Activated T-cell treated with anti-CD3 and anti-CD28 coated beads, Interleukin-2, amount 50 U/mL, for 48 hours (primary cell): ENCODE measurements at places on chromosomes 6 and 20.

GRCh38 chr6:136582711-136583471 lies 32.7 kb upstream of the MAP7 start:
- no peak for DNase-seq

DNA sequence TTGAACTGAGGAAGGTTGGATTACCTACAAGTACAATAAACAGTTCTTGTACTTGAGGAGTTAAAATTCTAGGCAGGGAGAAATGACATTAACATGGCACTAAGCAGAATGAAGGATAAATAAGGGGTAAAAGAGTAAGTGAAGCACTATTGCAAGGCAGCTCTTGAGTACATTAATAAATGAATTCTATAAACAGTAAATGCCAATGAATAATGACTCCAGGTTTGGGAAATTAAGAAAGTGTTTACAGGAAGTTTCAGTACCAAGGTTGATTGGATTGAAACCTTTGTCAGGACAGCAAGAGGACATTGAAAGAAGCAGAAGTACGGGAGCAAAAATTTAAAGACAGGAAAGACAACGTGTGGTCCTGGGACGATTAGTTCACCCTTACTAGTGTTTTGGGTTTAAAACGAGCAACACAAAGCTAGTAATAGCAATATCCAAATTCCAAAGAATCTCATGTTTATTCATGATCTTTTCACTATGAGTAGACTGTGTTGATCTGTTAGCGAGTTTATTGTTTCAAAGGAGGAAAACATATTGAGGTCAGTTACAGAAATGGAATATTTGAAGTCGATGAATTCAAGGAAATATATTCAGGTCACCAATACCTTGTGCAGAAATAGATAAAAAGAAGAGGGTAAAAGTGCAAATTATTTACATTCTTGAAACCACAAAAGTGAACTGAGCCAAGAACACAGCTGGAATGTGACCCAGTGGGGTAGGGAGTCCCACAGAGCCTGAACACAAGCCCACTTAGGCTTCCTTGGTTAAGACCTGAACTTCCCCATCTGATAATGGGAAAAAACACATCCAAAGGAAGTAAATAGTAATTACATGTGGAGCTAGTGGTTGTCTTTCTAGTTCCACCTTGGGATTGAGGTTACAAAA lies 80.8 kb downstream of the MKKS start:
- no peak for DNase-seq

GRCh38 chr6:41504466-41505121 lies 41.6 kb upstream of the FOXP4 start:
- no peak for DNase-seq

DNA sequence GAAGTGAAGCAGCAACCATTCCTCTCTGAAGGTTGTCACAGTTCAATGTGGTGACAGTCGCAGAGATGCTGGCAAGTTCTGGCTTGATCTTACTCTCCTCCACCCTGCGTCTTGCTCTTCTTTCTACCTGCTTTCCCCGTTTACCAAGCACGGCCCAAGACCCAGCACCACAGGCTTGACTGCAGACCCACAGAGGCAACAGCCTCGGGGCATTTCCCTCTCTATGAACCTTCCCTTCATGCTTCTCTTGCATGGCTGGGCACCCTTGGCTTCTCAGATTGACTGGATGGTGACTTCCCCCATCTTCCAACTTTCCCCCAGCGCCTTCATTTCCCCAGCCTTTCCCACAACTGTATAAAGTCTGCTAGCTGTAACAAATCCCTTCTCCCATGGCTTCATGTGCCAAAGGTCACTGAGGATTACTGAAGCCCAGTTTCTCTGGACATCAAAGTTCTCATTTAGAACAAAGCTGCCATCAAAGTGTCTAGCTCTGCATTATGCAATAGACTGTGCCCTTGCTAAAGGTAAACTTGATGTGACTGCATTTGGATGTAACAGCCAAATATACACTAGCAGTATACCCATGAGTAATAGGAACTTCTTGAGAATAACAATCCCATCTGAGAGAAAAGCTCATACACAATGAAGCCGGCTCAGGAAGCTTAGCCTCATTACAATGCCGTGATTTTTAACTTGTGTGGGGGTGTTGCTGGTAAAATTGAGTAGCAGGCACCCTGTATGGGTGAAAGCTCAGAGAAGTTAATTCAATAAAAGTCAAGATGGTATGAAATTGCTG lies 723.1 kb upstream of the FLRT3 start:
- DNase-seq = no peak

GRCh38 chr6:24840187-24840586 lies 41.5 kb upstream of the ARMH2 start:
- no peak for DNase-seq

- no peak for DNase-seq
These were observed 10.0 kb downstream of the TRAM2 start for GRCh38 chr6:52566853-52567279.

DNA sequence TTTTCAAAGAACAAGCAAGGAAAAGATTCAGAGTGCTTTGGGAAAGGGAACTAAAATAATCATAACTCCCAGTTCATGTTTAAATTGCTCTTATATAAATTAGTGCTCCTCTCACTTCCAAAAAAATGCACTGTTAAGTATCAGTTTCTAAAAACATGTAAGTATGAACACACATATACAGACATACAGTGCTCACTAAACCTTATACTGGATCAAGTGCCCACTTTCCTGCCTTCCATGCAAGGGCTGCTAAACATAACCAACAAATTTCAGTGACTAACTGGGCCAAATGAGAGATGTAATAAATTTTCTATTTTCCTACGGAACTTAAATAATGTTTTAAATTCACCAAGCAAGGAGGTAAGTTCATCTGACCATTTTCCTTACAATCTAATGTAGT lies 6.4 kb downstream of the TFAP2A start:
- DNase-seq = no peak

- DNase-seq = no peak
These were observed 182.5 kb downstream of the CDC5L start for GRCh38 chr6:44569931-44570385.

DNA sequence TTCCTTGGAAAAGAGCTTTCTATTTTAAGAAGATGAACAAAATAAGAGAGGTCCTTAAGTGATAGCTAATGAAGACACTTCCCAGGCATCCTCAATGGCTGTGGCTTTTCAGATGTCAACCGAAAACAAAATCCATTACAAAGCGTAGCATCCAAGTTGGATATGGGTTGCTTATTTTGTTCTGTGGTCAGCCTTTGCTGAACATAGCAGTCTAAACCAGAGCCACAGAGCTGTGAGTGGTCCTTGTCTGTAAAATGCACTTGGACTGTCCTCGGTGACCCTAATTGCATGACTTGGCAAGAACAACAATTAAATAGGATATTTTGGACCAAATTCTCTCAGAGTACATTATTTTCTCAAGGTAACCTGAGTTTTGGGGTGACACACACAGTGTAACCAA lies 10.4 kb upstream of the BFSP1 start:
- DNase-seq = no peak

DNA sequence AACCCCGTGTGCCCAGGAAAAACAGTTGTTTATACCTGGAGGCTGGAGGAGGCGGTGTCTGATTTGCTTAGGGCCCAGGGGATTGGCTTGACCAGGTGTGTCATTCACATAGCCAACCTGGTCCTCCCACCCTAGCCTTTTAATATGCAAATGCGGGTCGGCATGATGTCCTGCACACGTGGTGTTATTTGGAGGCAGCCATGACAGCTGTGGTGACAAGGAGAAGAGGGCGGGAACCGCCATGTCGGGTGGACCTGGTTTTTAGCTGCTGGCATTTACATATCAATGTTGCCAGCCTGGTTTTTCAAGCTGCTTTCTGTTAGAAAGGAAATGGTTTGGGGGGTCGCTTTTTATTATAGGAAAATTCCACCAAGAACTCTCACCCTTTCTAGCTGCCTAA lies 291.4 kb upstream of the QKI start:
- DNase-seq = no peak

- DNase-seq = no peak
These were observed 113.9 kb upstream of the MMS22L start for GRCh38 chr6:97396880-97397279.

DNA sequence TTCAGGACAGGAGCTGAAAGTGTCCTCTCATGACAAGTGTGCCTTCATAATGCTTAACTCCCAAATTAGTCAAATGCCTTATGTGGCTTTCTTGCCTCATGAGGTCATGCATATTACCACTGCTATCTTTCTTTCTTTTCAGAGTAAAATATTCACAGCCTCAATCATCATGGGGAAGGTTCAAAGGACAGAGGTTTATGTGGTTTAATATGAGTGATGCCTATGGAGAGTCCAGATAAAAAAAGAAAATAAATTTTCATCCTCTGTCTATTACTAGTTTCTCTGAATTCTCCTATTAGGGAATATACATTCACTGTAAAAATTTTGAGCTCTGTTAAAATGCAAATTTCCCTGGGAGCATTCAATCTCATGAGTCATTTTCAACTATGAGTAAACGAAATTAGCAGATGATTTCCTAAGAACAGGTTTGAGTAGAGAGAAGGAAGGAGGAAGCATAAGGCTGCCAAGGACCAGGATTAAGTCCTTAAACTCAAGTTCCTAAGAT lies 396.9 kb upstream of the ADGRB3 start:
- no peak for DNase-seq

DNA sequence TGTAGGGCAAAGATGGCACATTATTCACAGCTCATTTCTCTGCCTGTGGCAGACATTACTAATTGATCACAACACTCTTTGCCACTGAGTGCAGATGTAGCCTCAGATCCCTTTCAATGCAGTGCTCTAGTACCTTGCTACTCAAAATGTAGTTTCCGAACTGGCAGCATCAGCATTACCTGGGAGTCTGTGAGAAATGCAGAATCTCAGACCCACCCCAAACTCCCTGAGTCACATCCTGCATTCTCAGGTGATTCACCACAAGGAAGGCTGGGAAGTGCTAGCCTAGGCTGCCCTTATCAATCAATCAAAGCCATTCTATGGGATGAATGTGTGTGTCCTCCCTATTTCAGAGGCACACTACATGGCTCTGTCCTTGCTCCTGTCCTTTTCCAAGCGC lies 58.5 kb downstream of the PCNA start:
- no peak for DNase-seq

- DNase-seq = no peak
These were observed 27.9 kb downstream of the SULF2 start for GRCh38 chr20:47757145-47758035.

- DNase-seq = no peak
These were observed 16.9 kb upstream of the GSTA4 start for GRCh38 chr6:53011979-53012378.

- DNase-seq = no peak
These were observed 18.0 kb upstream of the PREX1 start for GRCh38 chr20:48845721-48846306.

GRCh38 chr6:1796706-1797529 lies 187.2 kb downstream of the FOXC1 start:
- no peak for DNase-seq

GRCh38 chr6:144008120-144008811 lies at the start of gene PLAGL1:
Gene PLAGL1, minus strand, starts transcription at chr6:144008259. Its CDS starts 60,123 bp downstream, at chr6:143948136.
- DNase-seq = peak; percentile 44

- DNase-seq = no peak
These were observed 85.3 kb downstream of the COL21A1 start for GRCh38 chr6:56162081-56162480.

DNA sequence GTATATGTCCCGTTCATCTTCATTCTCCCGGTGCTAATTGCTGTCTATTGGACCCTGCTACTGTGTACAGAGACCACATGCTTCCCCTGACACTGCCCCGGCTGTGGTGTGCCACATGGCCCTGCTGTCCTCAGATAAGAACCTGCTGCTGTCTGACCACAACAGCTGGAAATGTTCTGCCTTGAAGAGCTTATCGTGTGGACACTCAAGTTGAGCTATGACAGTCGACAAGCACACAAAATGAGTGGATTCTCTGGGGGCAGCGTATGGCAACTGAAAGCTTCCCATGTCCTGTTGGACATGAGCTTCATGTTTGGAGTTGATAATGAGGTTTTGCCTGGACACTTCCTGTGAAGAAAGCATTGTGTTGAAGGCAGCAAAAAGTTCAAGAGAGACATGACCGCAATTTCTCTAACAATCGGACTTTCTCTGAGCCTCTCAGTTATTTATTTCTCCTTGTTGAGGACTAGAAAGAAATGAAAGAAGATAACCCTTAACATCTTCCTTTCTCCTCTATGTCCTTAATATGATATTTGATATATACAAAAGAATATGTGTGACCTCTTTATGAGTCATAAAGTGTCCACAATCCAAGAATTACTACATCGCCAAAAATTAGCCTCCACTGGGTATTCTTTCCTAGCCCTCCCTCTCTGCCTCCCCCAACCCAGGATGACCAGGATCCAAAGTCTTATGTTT lies 187.1 kb upstream of the TCF21 start:
- no peak for DNase-seq

GRCh38 chr20:53922901-53923314 lies 147.5 kb downstream of the BCAS1 start:
- no peak for DNase-seq

DNA sequence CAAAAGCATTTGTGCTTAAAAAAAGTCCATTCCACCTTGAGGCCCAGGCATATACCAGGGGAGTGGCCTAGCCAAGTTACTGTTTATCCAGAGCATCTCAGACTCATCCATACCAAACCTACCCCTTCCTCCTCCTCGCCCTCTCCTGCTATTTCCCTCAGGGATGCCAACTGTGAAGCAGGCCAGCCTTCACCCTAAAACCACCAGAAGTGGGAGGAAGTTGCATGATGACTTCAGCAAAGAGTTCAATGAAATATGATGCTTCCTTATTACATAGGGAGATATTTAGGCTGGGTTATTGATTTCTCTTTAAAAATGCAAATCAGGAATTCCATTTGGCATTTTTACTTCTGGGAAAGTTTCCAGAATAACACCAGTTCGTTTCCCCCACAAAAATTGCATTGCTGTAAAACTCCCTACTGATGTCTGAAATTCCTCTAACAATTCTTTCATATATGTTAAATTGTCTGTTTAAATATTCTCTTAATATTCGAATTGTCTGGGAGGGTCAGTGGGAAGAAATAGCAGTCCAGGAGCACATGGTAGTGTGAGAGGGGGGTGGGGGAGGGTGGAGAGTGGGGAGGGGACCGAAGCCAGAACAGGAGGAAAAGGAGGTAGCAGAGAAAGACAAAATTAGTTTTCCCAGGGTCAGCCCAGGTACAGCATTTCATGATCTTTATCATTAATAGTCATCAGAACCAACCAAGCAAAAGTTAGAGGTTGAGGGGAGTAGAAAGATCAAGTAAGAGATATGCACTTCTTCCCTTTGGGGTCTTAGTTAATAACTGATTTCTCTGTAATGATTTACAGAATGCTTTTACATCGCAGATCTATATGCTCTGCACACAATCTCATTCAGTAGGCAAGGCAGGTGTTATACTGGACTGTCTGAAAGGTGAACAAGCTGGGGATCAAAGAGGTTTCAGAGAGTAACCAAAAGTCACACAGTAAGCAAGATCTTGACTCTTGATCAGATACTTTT lies 1.7 kb upstream of the TCP11 start:
- DNase-seq = no peak
